Activated T-helper 17 cell treated with anti-CD3 and anti-CD28 coated beads, Interleukin-2, amount 50 U/mL, for 72 hours (primary cell): ENCODE measurements at places on chromosomes 7 and 10.

DNA sequence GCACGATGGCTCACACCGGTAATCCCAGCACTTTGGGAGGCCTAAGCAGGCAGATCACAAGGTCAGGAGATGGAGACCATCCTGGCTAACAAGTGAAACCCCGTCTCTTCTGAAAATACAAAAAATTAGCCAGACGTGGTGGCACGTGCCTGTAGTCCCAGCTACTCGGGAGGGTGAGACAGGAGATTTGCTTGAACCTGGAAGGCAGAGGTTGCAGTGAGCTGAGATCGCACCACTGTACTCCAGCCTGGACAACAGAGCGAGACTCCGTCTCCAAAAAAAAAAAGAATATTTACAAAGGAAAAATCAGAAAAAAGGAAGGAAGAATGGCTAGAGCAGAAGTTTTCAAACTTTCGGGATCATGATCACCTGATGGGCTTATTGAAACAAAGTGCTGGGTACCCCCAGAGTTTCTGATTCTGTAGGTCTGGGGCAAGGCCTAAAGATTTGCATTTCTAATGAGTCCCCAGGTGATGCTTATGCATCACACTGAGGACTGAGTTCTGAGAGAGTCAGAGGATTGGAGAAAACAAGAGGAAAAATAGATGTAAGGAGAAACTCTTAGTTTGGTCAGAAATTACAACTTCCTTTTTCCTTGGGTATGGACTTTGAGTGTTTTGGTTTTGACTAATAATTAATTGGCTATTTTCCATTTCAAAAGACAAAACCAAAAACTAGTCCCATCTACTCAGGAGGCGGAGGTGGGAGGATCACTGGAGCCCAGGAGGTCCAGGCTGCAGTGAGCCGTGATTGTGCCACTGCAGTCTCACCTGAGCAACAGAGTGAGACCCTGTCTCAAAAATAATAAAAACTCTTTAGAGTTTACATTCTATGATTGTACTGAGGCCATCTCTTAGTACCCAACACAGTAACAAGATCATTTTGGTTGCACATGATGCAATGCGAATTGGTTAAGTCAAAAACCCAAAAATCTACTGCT, 14.4 kb downstream of the MARCHF5 start:
- ATAC-seq, result no peak

GRCh38 chr7:134667899-134668298, 21.2 kb downstream of the BPGM start:
- ATAC-seq, result peak; percentile 77

DNA sequence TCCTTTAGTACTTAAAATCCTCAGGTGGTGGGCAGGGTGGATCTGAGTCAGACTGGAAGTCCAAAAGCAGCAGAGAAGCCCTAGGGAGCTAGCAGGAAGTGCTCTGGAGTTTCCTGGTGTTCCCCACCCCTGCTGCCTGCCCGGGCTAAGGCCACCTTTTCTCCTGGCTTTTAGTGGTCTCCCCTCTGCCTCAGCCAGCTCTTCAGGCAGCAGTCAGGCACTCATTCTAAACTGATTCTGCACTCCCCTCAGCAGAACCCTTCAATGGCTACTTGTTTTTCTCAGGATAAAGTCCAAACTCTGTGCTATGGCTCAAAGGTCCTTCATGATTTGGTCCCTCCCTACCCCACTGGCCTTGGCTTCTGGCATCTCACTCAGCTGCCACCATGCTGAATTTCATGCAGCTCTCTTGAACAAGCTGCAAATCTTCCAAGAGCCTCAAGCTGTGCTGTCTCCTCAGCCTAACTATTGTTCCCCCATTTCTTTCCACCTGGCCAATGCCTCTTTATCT, 28.9 kb upstream of the DNMBP start:
- ATAC-seq, result no peak

- ATAC-seq, result peak; percentile 44
Observed at GRCh38 chr7:44796034-44796503, 412 bp upstream of the PPIA start.

DNA sequence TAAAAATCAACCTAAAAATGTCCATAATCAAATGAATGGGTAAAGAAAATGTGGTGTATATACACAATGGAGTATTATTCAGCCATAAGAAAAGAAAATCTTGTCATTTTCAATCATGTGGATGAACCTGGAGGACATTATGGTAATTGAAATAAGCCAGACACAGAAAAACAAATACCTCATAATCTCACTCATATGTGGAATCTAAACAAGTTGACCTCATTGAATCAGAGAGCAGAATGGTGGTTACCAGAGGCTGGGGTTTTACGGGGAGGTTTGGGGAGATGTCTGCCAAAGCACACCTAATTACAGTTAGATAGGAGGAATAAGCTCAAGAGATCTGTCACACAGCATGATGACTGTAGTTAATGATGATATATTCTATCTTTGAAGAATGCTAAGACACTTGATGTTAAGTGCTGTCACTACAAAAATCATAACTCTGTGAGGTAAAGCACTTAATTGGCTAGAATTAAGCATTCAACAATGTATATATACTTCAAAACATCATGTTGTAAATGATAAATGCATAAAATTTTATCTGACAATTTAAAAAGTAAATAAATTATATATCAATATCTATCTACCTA, 39.1 kb upstream of the TNPO3 start:
- no peak for ATAC-seq

DNA sequence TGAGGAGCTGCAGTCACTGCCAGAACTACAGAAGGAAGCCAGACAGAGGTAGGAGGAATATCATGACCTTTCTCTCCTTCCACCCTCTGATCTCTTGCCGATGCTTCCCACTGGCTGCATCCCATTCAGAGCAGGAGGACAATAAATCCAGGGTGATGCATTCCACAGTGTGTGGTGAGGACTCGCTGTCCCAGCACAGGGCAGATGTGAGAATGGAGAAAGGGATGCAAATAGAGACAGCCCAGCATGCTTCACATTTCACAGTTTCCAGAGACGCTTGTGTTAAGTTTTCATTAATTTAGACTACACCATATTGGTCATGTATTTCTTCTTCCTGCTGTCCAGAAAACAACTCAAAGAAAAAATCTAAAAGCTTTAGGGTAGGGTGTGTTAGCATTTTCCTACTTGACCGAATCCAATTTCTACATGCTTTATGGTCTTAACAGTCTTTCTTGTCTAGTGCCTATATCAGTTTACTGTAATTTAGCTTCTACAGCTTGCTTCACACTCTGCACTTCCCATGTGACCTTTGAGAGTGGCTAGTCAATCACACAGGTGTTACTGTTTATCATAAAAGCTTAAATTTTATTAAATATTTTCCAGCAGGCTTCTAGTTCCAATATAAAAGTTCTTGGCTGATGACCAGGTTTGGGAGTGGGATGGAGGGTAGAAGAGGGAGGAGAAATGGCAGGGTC, 155.6 kb downstream of the RAPGEF5 start:
- no peak for ATAC-seq

GRCh38 chr10:114304571-114305421, 65.7 kb downstream of the VWA2 start:
- peak; percentile 77 for ATAC-seq

DNA sequence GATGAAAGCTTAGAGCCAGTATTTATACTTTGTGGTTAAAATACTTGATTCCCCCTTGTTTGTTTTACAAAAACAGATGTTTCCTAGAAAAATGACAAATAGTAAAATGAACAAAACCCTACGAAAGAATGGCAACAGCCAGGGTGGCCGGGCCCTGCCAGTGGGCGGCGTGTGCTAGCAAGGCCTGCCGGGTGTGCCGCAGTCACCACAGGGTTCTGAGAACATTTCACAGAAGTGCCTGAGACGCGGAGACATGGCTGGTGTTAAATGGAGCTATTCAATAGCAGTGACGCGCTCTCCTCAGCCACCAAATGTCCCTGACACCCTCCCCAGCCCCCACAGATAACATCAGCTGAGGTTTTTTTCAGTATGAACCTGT, 14.5 kb downstream of the GPR146 start:
- ATAC-seq, result peak; percentile 68

DNA sequence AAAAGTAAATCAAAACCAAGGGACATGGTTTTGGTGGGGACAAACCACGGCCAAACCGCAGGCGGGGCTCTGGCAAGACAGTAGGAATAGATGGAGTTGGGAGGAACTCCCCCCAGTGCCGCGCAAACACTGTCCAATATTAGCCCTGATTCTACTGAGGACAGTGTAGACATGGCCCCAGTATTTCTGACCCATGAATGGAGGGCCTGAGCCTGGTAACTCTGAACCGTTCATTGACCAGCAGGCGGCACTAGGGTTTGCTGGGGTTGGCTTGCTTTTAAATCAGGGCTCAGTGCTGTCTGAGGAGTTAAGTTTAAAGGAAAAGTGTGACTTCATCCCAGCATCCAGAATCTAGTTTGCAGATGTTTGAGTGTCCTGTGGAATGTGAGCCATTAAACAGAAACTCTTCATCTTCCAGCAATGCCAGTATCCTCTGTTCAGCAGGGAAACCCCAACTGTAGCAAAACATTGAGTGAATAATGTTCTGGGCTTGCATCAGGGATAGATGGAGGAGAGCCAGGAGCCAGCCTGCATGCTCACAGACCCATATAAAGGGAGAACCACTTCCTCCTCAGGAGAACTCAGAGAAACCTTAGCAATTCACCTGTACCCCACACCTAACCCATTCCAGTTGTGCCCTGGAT, 147.4 kb upstream of the PRSS58 start:
- ATAC-seq, result no peak

DNA sequence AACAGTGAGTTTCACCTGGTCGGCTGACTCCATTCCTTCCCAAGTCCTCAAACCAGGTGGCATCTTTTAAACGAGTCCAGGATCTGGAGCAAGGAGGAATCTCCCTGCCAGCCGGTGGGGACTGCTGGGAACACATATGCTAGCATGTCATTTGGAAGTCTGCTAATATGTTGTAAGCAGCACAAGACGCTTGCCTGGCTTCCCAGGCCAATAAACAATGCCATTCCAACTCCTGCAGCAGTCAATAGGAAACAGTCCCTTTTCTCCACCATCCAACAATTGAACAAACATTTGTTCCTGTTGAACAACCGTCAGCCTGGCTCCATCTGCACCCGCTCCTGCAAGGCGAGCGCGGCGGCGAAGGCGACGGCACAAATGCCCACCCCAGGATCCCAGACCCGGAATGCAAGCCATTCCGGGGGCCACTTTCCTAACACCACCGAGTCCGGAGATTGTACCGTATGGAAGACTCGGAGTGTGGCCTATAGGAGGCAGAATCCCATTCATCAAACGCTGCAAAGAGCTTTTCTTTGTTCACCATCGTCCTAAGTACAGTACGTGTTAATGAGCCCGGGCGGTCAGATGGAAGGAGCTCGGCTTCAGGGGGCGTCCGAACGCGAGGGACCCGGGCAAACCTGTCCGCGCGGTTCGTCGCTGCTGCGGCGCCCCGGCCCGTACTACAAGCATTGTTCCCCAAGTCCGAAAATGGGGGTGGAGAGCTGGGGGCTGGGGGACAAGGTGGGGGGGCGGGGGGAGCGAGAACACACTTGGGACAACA, 1.6 kb downstream of the FAM53B start:
- no peak for ATAC-seq

- ATAC-seq, result peak; percentile 88
Observed at GRCh38 chr10:68043030-68043429, 32.1 kb downstream of the HERC4 start.

GRCh38 chr7:2028733-2029132, 204.0 kb downstream of the MAD1L1 start:
- ATAC-seq, result no peak

DNA sequence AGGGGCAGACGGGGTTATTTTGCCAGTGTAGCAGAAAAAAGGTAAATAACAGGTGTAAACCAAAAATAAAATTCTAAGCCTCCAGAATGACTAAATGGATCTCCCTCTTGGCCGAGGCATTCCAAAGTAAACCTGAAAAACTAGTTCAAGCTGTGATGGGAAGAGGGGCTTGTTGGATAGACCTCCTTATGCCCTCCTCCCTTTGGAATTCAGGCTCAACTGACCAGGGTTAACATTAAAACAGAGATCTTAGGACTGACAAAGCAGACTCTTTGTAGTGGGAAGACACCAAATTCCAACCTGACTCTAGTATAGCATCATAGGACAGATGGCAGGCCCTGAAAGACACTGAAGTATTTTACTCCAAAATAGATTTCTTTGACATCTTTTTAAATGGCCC, 113.8 kb upstream of the ITGB1 start:
- ATAC-seq, result no peak

DNA sequence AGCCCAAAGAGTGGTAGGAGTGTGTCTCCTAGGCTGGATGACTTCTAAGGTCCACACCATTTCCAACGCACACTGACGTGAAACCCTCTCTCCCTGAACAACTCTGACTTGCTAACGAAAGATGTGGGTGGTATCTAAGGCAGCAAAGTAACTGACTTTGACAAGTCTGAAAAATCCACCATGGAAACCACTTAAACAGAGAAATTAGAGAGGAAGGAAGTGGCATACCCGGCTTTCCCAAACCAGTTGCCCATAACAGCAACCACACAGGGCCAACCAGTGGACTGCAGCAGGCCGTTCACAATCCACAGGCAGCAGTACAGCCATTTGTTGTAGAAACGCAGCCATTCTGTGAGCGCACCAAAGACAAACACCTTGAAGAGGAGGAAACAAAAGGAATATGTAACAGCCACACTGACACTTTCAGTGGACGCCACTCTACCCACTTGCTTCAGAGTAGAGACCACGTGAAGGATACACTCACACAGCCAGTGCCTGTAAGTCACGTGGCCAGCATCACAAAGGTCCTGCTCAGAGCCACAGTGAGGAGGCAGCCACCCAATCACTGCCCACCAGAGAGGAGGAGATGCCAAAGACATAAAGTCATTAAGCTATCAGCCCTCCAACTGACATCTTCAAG, 39.8 kb downstream of the SLC37A3 start:
- peak; percentile 79 for ATAC-seq

- ATAC-seq, result no peak
Observed at GRCh38 chr10:69842882-69843281, 41.2 kb downstream of the COL13A1 start.

- ATAC-seq, result no peak
Observed at GRCh38 chr7:132398253-132398925, 177.9 kb downstream of the PLXNA4 start.

GRCh38 chr10:103622935-103623574, 129.6 kb downstream of the NEURL1 start:
- ATAC-seq, result no peak

- ATAC-seq, result no peak
Observed at GRCh38 chr10:87594181-87594580, 65.5 kb upstream of the PAPSS2 start.

GRCh38 chr7:127907110-127908040, 123.9 kb downstream of the LRRC4 start:
- peak; percentile 45 for ATAC-seq

DNA sequence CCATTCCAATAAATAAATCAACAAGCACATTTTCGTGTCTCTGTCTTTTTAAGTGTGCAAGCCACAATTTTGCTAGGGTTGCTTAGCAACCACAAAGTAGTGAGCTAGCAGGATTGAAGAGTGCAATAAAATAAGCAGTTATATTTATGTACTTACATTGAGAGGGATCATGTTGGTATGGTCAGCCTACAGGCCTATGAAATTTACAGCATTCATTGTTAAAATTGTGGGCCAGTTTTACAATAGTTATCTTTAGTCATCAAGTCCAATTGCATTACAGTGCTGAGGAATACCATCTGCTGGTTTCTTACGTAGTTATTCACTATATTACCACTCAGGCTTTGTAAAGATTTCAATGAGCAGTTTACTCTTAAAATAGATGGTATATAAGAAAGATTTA, 192.5 kb upstream of the POT1 start:
- ATAC-seq, result no peak
